B cell (primary cell): ENCODE measurements at places on chromosomes 7 and 10.

GRCh38 chr10:113076949-113077348 lies 126.9 kb downstream of the TCF7L2 start:
- DNase-seq: no peak

GRCh38 chr7:131027287-131027773 lies 293.3 kb upstream of the KLF14 start:
- DNase-seq: peak; percentile 60

DNA sequence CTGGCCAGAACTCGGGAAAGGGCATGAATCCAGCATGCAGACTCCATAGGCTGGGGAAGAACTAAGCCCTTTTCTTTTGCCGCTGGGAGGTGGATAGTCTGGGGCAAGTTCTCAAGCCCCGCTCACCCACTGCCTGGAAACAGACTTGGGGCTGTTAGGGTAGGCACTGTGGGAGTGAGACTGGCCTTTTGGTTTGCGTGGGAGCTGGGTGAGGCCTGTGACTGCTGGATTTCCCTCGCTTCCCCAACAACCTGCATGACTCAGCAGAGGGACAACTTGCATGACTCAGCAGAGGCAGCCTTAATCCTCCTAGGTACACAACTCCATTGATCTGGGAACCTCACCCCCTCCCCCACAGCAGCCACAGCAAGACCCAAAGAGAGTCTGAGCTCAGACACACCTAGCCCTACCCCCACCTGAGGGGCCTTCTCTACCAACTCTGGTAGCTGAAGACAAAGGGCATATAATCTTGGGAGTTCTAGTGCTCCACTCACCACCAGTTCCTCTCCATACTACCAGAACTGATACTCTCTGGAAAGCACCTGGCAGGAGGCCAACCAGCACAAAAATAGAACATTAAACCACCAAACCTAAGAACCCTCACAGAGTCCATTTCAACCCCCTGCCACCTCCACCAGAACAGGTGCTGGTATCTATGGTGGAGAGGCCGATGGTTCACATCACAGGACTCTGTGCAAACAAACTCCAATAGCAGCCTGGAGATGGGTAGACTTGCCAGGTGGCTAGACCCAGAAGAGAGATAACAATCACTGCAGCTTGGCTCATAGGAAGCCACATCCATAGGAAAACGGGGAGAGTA lies 81.4 kb upstream of the LAMB4 start:
- no peak for DNase-seq

DNA sequence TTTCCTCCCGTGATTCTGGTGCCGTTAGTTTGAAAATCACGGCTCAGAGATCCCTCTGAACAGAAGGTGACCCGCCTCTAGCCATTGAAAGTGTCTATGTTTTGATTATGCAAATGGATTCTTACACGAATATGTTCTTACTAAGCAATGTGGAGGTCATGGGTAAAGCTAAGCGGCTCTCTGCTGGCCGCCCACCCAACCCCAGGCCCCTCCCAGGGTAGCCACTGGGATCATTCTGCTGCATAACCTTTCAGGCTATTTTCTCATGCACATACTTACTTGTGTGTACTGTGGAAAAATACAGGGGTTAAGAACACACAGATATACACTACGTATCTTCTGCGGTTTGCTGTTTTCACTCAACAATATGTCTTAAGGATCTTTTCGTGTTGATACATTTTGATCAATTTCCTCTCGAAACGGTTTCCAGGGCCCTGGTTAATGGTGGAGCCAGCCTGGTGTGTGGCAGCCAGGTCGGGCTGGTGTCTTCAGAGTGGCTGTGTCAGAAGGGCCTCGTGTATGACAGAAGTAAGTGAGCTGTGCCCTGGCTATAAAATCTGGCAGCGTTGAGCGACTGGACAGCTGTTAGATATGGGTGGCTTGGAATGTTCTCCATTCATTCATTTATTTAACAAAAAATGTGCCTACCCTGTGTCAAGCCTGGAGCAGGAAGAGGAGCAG lies 29.9 kb downstream of the ZNF783 start:
- DNase-seq: no peak

GRCh38 chr10:10845826-10846503 lies 171.7 kb upstream of the CELF2 start:
- DNase-seq: no peak

DNA sequence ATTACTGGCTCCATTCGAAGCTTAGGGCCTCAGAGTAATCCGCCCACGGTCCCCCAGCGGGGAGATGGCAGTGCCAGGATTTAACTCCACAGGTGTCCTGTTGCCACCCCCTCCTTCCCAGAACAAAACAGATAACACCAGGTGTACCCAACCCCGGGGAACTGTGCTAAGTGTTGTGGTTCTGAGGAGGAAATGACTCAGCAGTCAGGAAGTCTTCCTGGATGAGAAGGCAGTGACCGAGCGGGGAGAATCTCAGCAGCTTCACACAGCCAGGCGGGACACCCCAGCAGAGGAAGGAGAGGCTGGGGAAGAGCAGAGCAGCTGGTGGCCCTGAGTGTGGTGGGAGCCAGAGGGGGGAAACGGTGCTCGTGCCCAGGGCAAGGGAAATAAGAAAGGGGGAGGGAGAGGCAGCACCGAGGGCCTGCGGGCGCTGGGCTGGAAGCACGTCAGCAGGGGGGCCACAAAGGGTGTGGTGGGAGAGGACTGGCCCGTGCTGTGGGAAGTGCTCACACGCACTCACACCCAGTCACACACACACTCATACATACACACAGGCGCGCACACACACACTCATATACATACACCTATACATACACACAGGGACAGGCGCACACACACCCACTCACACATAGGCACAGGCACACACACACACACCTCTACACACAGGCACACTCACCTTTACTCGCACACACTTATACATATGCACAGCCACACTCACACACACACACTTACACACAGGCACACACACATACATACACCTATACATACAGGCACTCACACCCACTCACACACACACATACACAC lies 59.8 kb upstream of the CHST15 start:
- DNase-seq: peak; percentile 56

DNA sequence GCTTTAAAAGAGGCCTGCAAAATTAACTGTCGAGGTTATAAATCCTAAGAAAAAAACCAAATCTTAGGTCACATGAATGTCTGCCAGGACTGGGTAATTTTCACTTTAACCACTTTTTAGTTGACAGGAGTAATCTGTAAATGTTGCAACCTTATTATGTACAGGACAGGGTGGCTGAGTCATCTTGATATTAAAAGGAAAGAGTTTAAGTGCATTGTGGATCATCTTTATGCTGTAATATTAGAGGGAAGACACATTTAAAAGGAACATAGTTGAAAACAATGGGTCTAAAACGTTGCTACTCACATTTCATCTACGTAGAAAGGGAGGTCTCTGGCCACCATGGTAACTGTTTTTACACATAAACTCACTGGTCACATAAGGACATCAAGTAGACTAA lies 115.5 kb downstream of the LSMEM1 start:
- no peak for DNase-seq

GRCh38 chr10:12091421-12091820 lies 22.7 kb downstream of the DHTKD1 start:
- DNase-seq: no peak

- no peak for DNase-seq
Measured at GRCh38 chr7:48028938-48029337, at the start of gene SUN3. TSS of gene SUN3 (minus strand) at chr7:48029107. CDS start at chr7:48028938, 169 bp downstream.

DNA sequence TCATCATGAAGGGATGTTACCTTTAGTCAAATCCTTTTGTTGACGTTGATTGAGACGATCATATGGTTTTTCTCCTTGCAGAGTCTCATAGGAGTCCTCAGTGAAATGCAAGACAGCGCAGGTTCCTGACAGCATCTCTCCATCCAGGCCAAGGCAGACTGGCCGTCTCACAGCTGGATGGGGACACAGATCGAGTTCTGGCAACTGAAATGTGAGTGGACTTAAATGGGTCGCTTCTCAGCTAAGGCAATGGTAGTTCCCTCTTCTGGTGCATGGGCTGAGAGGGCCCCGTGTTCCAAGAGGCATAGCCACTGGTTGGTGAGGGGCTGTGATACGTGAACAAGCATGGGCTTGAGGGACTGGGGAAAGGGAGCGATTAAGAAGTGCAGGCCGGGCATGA lies 99.3 kb upstream of the CPXM2 start:
- DNase-seq: no peak
